ENCODE measurements at places on chromosomes 12 and 14.

DNA sequence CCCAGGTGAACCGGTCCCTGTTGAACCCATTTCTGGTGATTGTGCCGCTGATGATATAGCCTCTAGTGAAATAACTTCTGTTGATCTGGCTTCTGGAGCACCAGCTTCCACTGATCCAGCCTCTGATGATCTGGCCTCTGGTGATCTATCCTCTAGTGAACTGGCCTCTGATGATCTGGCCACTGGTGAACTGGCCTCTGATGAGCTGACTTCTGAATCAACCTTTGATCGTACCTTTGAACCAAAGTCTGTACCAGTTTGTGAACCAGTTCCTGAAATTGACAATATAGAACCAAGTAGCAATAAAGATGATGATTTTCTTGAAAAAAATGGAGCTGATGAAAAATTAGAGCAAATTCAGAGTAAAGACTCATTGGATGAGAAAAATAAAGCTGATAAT, 59.1 kb downstream of the ATF7IP start:
- no peak for DNase-seq

DNA sequence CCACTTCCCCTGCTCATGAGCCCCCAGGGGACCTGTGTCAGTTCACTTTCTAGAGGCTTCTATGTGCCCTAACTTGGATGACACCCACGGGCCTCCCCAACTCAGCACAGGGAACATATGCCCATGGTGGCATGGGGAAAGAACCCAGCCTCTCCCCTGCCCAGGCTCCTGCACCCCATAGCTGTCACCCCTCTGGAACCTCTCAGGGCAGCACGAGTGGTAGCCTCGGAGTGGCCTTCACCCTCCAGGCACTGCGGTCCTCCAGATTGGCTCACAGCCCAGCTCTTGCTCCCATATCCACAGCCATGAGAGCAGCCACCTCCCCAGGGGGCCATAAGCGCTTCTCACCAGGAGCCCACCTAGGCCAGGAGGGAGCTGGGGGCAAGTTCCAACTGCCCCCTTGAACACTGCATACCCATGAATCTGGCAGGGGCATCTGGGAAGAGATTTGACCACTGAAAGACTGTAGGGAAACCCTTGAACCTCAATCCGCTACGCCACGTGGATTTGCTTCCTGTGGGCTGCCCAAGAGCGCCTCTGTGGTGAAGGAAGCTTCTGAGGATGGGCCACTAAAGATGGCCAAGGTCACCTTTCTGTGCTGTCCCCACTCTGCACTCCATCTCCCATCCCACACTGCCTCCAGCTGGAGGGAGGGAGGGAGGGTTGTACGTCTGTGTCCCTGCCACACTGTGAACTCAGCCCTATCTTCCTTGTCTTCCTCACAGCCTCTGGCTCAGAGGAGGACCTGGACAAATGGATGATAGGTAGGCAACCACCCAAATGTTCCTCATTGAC, 11.9 kb downstream of the PLD4 start:
- DNase-seq: no peak

DNA sequence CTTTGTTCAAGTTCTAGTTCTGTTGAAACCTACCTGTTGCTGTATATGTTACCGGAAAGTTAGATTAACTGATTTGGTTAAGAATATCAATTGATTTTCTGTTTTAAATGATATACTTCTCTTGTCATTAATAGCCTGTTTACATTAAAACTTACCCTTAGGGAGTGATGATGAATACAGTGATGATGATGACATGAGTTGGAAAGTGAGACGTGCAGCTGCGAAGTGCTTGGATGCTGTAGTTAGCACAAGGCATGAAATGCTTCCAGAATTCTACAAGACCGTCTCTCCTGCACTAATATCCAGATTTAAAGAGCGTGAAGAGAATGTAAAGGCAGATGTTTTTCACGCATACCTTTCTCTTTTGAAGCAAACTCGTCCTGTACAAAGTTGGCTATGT, 33.0 kb downstream of the CAND1 start:
- no peak for DNase-seq

GRCh38 chr12:7096979-7097378, 4.7 kb upstream of the C1R start:
- no peak for DNase-seq

DNA sequence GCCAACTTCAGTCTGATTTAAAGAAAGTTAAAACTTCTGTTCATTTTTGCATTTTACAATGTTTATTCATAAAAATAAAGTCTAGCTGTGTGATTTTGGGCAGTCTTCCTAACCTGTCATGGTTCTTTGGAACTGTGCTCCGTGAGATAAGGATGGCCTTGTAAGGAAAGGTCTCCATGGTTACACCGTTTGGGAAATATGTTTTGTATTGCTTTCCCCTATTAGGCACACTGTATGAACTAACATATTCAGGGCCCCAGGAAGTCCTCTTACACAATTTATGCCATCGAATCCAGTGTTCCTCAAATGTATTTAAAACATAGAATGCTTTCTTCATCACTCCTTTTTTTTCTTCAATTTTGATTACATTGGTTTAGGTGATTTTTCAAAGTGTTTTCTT, 54.5 kb downstream of the APAF1 start:
- DNase-seq: no peak

- no peak for DNase-seq
Observed at GRCh38 chr14:74601982-74602381, 10.1 kb downstream of the LTBP2 start.

GRCh38 chr14:48805315-48805714, 780.9 kb downstream of the RPS29 start:
- DNase-seq: no peak

DNA sequence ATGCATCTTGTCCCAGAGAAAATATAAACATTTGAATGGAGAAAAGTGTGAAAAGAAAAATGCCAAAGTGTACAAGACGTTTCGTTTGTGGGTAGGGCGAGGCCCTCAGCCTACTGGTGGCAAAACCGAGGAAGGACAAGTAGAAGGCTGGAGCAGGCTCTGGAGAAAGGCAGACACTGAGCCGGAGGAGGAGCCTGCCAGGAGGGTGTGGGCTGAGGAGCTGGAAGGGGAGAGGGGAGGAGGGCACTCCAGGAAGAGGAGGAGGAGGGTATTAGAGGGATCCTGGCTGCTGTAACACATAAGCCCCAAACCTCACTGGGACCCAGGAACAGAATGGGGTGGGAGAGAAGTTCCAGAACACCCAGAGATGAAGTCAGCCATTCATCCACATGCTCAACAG, 47.7 kb downstream of the CLMN start:
- no peak for DNase-seq

DNA sequence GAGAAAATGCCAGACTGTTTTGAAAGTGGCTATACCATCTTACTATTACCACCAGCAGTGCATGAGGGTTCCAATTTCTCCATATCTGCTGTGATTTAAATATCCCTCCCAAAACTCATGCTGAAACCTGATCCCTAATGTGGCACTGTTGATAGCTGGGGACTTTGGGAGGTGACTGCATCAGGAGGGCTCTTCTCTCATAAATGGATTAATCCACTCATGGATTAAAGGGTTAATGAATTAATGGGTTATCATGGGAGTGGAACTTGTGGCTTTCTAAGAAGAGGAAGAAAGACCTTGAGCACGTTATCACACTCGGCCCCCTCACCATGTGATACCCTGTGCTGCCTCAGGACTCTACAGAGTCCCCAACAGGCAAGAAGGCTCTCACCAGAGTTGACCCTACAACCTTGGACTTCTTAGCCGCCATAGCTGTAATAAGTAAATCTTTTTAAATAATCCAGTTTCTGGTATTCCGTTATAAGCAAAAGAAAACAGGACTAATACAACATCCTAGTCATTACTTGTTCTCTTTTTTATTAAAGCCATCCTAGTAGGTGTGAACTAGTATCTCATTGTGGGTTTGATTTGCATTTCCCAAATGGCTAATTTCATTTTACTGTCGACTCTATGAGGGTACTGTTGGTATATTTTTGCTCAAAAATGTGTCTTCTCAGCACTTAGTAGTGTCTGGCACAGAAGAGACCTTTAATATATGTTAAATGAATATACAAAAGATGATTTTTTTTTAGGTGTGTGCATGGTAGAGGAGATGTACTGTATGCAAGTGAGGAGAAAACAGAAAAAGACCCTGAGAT, 14.3 kb downstream of the PPP1R12A start:
- DNase-seq: no peak

GRCh38 chr12:7758766-7759140, 6.3 kb upstream of the NANOGNB start:
- DNase-seq: no peak

DNA sequence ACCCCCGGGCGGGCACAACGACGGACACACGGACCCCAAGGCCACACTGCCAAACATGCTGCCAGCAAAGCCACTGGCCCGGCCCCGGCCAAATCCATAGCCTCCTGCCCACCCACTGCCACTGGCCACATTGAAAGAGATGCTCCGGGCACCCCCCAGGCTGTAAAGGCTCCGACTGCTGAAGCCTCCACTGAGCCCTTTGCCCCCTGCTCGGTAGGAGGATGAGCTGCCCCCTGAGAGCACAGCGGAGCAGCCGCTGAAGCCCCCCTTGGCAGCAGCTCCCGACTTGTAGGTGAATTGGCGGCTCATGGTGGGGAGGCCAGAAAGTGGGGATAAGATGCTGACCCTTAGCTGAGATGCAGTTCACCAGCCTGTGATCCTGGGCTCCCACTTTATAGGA, at the start of gene KRT73:
Gene KRT73 (minus strand): TSS at position 344 of the 400 bp plus-strand sequence. CDS start 35 bp downstream, at position 309.
- no peak for DNase-seq

GRCh38 chr14:99995700-99996356, 69.4 kb upstream of the EVL start:
- DNase-seq: no peak

- no peak for DNase-seq
Observed at GRCh38 chr12:2264651-2265232, 212.0 kb downstream of the CACNA1C start.

GRCh38 chr12:52010152-52010622, 3.4 kb downstream of the TAMALIN start:
- no peak for DNase-seq

- DNase-seq: no peak
Observed at GRCh38 chr12:4771172-4771959, 51.2 kb downstream of the GALNT8 start.

DNA sequence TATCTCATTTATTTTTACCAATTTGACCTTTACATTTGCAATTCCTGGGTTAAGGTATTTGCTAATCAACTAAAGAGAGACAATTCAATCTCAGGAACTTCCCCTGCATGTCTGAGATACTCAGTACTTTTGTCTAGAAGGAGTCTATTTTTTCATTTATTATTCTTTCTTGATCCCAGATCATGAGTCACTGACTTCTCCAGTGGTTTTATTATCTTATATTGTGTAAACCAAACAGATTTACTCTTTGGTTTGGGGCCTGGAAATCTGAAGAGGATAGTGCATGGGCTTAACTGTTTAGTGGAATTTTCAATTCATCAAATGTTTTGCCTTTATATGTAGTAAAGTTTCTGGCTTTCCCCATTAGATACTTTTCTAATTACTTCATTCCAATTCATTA, 185.4 kb downstream of the ALG10B start:
- no peak for DNase-seq

- DNase-seq: no peak
Observed at GRCh38 chr12:101761350-101761749, 22.1 kb upstream of the SYCP3 start.

DNA sequence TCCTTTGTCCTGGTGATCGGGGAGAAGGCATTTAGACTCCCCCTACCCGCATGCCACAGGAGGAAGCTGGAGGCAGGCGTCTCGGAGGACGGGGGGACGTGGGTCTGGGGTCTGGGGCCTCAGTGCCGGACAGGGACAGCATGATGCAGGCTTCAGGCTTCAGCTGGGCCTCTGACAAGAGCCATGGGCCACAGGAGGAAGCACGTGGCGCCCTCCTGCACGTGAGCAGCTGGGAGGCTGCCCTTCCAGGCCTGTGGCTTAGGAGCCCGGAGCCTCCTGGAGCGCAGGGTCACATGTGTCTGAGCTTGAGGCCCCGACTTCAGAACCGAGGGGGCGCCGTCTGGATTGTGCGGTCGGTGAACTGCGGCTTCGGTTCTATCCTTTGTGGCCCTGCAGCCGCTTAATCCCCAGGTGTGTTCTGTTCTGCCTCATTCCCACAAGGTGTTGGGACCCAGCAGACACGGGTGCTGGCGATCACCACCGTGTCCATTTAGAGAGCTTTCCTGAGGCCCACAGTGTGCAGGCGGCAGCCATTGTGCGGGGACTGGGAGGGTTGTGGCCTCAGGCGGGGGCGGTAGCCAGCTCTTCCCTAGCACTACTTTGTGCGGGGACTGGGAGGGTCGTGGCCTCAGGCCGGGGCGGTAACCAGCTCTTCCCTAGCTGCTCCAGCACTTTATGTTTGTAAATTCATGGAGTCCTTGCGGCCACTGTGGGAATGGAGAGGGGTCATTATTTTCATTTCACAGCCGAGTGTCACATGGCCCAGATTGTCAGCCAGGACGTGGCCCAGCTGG, 150.2 kb downstream of the ADGRD1 start:
- no peak for DNase-seq

- no peak for DNase-seq
Observed at GRCh38 chr12:116247377-116247776, 30.1 kb downstream of the MED13L start.
